ENCODE measurements at places on chromosomes 3 and 15.

GRCh38 chr3:42440924-42441323 is 30.5 kb upstream of the LYZL4 start:
- no peak for DNase-seq

- no peak for DNase-seq
Observed at GRCh38 chr3:115666081-115666480, 42.8 kb downstream of the GAP43 start.

GRCh38 chr15:66187271-66187670 is 66.3 kb downstream of the MEGF11 start:
- DNase-seq: no peak

DNA sequence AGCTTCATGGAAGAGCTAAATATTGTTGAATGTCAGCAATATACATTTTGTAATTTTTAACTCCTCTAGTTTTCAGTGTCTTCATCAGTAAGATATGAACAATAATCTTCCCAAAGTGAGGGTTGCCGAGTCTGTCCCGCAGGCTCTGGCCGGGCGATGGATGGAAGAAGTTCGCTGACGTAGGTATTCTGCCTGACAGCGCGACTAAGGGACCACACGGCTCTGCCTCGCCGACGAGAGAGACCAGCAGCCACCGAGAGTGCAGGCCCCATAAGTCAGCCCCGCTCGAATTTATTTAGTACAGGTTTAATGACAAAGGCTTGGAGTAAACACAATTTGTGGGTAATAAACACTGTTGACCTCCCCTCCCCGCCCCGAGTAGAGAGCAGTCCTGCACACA is 427.4 kb upstream of the NECTIN3 start:
- DNase-seq: no peak

DNA sequence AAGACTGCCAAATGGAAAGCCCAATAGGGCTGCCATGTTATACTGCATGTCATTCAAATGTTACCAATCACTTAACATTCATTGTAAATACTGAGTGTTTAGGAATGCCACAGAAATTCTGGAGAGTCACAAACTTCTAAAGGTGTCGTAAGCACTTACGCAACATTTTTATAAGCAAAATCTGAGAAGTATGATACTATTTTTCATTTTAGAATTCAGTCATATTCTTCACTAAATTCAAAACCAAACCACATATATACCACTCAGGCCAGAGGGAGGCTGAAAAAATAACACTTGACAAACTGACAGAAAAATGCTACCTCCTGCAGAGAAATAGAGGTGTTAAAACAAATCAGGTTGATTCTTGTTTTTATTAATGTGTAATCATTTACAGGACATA is 89.8 kb downstream of the THBS1 start:
- DNase-seq: peak; percentile 34
